ENCODE measurements at places on chromosomes 3 and 15. TPM values are rescaled to one million over a fixed set of nuclear protein-coding genes. Genes with fewer than 3 reads are reported as not detected.

GRCh38 chr15:29826908-29827820 lies 4.9 kb upstream of the TJP1 start:
- DNase-seq = no peak
- H3K27ac ChIP-seq = no peak overlapping the region
- peaks cover 14% of the 10 kb centered on the region for H3K4me1 ChIP-seq
- H3K27me3 ChIP-seq = peaks cover 5% of the 10 kb centered on the region

- H3K4me3 ChIP-seq = no peak overlapping the region
- H3K27me3 ChIP-seq = no peaks in the 10 kb centered on the region
- peaks cover 2% of the 10 kb centered on the region for H3K36me3 ChIP-seq
- H3K4me1 ChIP-seq = peaks cover 15% of the 10 kb centered on the region
- DNase-seq = peak; percentile 75
- H3K27ac ChIP-seq = peak overlapping the region; percentile 39
These were observed 3.7 kb downstream of the TCAIM start for GRCh38 chr3:44342176-44342790.

- H3K4me3 ChIP-seq = no peak overlapping the region
- no peaks in the 10 kb centered on the region for H3K27me3 ChIP-seq
- no peak overlapping the region for H3K27ac ChIP-seq
- H3K4me1 ChIP-seq = peaks cover 21% of the 10 kb centered on the region
- no peak for DNase-seq
These were observed 52.7 kb upstream of the MAP4 start for GRCh38 chr3:48068886-48069285.

- H3K36me3 ChIP-seq = no peaks in the 10 kb centered on the region
- H3K4me1 ChIP-seq = no peaks in the 10 kb centered on the region
- no peaks in the 10 kb centered on the region for H3K27me3 ChIP-seq
- no peak overlapping the region for H3K27ac ChIP-seq
These were observed 39.7 kb upstream of the EPHA3 start for GRCh38 chr3:89067736-89068135.

DNA sequence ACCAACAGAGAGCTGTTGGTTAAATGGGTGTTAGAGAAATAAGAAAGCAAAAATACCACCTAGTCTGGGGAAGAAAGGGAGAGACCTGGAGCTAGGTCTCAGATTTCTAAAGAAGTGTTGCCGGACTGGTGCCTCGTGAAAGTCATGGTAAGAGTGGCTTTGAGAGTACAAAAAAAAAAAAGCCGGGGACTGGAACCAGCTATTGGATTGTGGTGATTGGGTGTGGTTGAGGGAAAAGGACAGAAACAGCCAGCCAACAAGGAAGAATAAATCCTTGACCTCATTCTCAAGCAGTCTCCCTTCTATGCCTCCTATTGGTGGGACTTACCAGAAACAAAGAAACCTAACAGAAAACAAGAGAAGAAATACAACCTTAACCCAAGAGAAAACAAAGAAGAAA lies 346.4 kb upstream of the KCNMB2 start:
- no peaks in the 10 kb centered on the region for H3K4me1 ChIP-seq
- no peaks in the 10 kb centered on the region for H3K36me3 ChIP-seq
- H3K27me3 ChIP-seq = no peaks in the 10 kb centered on the region
- H3K27ac ChIP-seq = no peak overlapping the region

The ATP13A4 gene
- total RNA-seq = 0.34 TPM

GRCh38 chr15:74170071-74170844 lies 3.3 kb upstream of the ISLR start:
- H3K27ac ChIP-seq = no peak overlapping the region
- H3K36me3 ChIP-seq = no peaks in the 10 kb centered on the region
- no peaks in the 10 kb centered on the region for H3K27me3 ChIP-seq
- peaks cover 17% of the 10 kb centered on the region for H3K4me1 ChIP-seq
- no peak overlapping the region for H3K4me3 ChIP-seq

DNA sequence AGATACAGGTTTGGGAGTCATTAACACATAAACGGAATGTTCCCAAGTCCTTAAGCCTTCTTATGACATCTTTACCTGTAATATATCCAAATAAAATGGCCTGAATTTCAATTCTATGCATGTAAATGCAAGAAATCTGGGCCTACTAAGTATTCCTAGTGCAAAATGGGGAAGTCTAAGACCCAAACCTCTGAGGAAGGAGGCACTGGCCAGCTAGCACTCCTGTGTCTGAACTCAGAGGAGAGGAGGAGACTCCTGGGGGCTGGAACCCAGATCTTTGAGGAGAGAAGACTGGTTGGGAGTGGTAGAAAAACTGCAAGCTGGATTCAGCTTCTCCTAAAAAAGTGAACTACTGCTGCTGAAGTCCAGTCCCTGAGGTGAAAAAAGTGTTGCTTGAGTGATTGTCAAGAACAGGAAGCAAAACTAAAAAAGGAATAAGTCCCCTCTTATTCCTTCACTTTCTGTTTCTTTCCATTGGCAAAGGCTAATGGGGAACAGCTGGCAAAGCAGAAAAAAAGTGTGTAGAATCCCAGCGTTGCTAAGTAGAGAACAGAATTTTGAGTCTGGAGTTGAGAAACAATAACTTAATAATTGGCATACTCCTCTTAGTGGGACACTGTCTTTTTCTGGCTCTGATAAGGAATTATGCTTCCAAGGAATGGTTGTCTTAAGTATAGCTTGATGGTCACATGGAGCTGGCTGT lies 54.8 kb upstream of the ATP2C1 start:
- no peaks in the 10 kb centered on the region for H3K4me1 ChIP-seq
- H3K36me3 ChIP-seq = no peaks in the 10 kb centered on the region
- no peak for DNase-seq
- H3K4me3 ChIP-seq = no peak overlapping the region

GRCh38 chr3:57227930-57228751 lies 612 bp downstream of the APPL1 start:
- peak overlapping the region; percentile 88 for H3K27ac ChIP-seq
- H3K36me3 ChIP-seq = no peaks in the 10 kb centered on the region
- H3K27me3 ChIP-seq = no peaks in the 10 kb centered on the region
- peak; percentile 46 for DNase-seq

GRCh38 chr3:184645336-184645735 lies 66.5 kb downstream of the MAGEF1 start:
- no peak for DNase-seq
- H3K4me1 ChIP-seq = no peaks in the 10 kb centered on the region
- H3K4me3 ChIP-seq = no peak overlapping the region
- H3K27me3 ChIP-seq = peaks cover 13% of the 10 kb centered on the region
- no peak overlapping the region for H3K27ac ChIP-seq

The ZNF619 gene
- total RNA-seq = 3.4 TPM

DNA sequence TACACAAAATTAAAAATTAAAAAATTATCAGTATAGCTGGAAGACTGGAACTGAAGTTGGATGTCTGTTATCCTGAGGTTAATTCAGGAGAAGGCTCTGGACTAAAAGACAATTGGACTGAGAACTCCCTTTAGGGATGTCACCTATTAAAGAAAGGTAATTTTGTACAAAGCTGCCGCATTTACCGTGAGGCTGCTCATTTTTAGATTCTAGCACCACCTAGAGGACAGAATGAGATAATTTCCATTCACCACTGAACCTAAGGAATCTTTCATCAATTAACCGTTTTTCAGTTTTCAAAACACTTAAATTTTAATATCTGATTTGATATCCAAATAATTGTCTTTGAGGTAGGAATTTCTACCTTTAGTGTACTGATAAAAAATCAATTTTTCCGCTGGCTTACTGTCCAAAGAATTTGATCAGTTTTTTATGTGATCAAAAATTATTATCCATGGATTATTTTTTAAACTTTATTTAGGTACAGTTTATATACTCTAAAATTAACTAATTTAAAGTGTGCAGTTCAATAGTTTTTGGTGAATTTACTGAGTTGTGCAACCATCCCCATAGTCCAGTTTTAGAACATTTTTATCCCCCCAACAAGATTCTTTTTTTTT lies 106.7 kb upstream of the TNIK start:
- H3K36me3 ChIP-seq = no peaks in the 10 kb centered on the region
- H3K4me1 ChIP-seq = no peaks in the 10 kb centered on the region
- DNase-seq = peak; percentile 12
- H3K27me3 ChIP-seq = no peaks in the 10 kb centered on the region

- H3K36me3 ChIP-seq = no peaks in the 10 kb centered on the region
- no peak overlapping the region for H3K4me3 ChIP-seq
- no peak overlapping the region for H3K27ac ChIP-seq
- no peak for DNase-seq
- peaks cover 21% of the 10 kb centered on the region for H3K27me3 ChIP-seq
These were observed 52.2 kb upstream of the HES1 start for GRCh38 chr3:194083637-194084224.

GRCh38 chr15:78272776-78273175 lies 8.4 kb downstream of the DNAJA4 start:
- no peak overlapping the region for H3K27ac ChIP-seq
- DNase-seq = no peak
- H3K36me3 ChIP-seq = peaks cover under 1% of the 10 kb centered on the region

The GALNT15 gene
- total RNA-seq = 0.95 TPM

GRCh38 chr15:70585707-70586034 lies 177.7 kb downstream of the UACA start:
- H3K4me1 ChIP-seq = peaks cover 16% of the 10 kb centered on the region
- DNase-seq = no peak
- H3K27me3 ChIP-seq = peaks cover 27% of the 10 kb centered on the region
- no peaks in the 10 kb centered on the region for H3K36me3 ChIP-seq

- no peaks in the 10 kb centered on the region for H3K27me3 ChIP-seq
- H3K27ac ChIP-seq = no peak overlapping the region
- H3K4me1 ChIP-seq = no peaks in the 10 kb centered on the region
- no peaks in the 10 kb centered on the region for H3K36me3 ChIP-seq
- DNase-seq = no peak
These were observed 5.2 kb upstream of the NOX5 start for GRCh38 chr15:69009341-69009740.

DNA sequence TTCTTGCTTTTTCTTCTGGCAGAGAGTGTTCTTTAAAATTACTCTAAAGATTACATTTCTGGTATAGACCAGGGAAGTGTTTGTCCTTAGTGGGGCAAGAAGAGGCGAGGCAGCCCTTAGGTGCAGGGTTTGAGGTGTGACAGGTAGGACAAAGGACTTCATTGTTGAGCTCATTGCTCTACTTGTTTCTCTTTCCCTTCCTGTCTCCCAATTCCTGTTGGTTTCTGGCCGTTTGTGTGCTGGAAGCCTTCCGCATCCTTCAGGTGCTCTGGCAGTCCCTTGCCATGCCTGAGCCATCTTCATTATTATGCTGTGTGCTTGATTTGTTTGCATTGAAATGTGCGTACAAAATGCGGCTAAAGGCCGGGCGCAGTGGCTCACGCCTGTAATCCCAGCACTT lies 85.1 kb downstream of the CCK start:
- no peak overlapping the region for H3K27ac ChIP-seq
- H3K4me3 ChIP-seq = no peak overlapping the region
- H3K27me3 ChIP-seq = no peaks in the 10 kb centered on the region
- DNase-seq = no peak
- no peaks in the 10 kb centered on the region for H3K36me3 ChIP-seq

GRCh38 chr3:172256101-172256734 lies 192.0 kb downstream of the GHSR start:
- no peaks in the 10 kb centered on the region for H3K27me3 ChIP-seq
- H3K4me3 ChIP-seq = no peak overlapping the region
- H3K36me3 ChIP-seq = peaks cover 22% of the 10 kb centered on the region
- peak; percentile 68 for DNase-seq
- peaks cover 38% of the 10 kb centered on the region for H3K4me1 ChIP-seq

DNA sequence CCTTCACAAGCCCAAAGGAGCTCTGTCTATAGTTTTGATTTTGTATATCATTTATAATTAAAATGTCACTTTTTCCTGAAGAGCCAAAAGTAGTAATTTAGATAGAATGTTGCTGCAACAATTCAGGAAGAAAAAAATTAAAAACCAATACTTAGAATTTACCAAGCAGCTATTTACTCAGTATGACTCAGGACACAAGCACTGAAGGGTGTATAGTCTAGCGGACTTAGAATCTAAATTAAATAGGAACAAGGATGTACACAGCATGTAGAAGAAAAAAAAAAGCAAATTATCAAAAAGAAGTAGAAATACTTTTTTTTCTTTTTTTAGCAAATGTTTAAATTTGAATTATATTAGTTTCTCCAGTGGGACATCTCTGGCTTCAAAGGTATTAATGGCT lies 31.6 kb downstream of the PGBD4 start:
- no peaks in the 10 kb centered on the region for H3K27me3 ChIP-seq
- no peak overlapping the region for H3K4me3 ChIP-seq
- DNase-seq = no peak
- H3K27ac ChIP-seq = no peak overlapping the region
- peaks cover 3% of the 10 kb centered on the region for H3K36me3 ChIP-seq

DNA sequence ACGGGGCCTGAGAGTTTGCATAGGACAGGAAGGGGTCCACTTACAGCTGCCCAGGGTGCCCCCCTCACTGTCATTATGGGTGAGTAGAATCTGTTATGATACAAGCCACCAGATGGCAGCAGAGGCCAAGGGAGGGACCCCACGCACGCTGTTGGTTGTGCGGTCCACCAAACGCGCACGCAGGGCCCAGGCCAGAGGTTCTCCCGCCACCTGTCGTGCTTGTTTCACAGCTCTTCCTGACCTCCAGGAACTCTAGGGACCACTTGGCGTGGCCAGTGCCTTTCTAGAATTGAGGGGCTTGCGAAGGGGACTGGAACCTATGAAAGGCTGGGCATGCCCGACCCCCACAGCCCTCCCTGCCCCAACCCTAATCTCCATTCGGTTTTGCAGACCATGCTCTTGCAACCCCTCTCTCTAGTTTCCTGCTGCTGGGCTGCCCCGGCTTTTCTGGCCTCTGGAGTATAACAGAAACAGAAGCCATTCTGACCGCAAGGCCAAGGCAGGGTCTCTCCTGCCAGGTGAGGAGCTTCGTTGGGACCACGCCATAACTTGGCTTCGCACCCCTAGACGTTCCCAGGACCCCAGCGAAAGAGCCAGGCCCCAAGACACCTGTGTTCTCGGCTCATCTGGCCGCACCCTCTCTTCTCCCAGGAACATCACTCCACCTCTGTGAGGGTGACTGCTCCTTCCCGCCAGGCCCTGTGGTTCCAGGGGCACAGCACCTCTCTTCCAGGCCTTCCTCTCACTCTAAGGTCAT lies 46.0 kb downstream of the ALDH1L1 start:
- H3K4me3 ChIP-seq = no peak overlapping the region
- no peaks in the 10 kb centered on the region for H3K36me3 ChIP-seq
- H3K27me3 ChIP-seq = peaks cover 7% of the 10 kb centered on the region
- H3K27ac ChIP-seq = no peak overlapping the region

DNA sequence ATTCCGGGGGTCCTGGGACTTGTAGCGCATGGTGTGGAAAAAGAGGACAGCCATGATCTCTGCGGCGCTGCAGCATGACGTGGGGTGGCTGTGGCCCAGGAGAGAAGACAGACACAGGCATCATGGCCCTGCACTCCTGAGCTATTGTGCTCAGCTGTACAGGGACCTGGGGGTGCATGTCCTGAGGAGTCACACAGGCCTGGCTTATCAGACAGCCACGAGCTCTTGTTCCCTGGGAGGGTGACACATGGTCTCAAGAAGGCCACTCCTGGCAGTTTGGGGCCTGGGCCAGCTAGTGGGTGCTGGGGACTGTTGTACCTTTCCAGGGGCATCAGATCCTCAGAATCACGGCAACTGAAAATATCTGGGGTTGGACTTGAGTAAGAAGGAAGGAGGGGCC lies 13.7 kb downstream of the TKT start:
- H3K36me3 ChIP-seq = peaks cover 12% of the 10 kb centered on the region
- no peak overlapping the region for H3K4me3 ChIP-seq
- no peak overlapping the region for H3K27ac ChIP-seq

- H3K27ac ChIP-seq = peak overlapping the region; percentile 81
- H3K4me3 ChIP-seq = peak overlapping the region; percentile 86
- peaks cover 19% of the 10 kb centered on the region for H3K4me1 ChIP-seq
These were observed 767 bp downstream of the WDR48 start for GRCh38 chr3:39052583-39052982.

GRCh38 chr3:55292360-55292759 lies 194.7 kb downstream of the WNT5A start:
- no peak for DNase-seq
- no peaks in the 10 kb centered on the region for H3K36me3 ChIP-seq
- no peak overlapping the region for H3K4me3 ChIP-seq
- H3K27me3 ChIP-seq = no peaks in the 10 kb centered on the region
- H3K27ac ChIP-seq = no peak overlapping the region

The PATL2 gene
- 1.2 TPM for total RNA-seq
